ENCODE measurements at places on chromosomes 12 and 14.

GRCh38 chr14:20797164-20797563, 5.5 kb downstream of the RNASE1 start:
- no peak for DNase-seq
- peaks cover 6% of the 10 kb centered on the region for H3K27me3 ChIP-seq
- H3K27ac ChIP-seq = no peak overlapping the region
- H3K4me1 ChIP-seq = peaks cover 38% of the 10 kb centered on the region
- H3K36me3 ChIP-seq = peaks cover 8% of the 10 kb centered on the region

DNA sequence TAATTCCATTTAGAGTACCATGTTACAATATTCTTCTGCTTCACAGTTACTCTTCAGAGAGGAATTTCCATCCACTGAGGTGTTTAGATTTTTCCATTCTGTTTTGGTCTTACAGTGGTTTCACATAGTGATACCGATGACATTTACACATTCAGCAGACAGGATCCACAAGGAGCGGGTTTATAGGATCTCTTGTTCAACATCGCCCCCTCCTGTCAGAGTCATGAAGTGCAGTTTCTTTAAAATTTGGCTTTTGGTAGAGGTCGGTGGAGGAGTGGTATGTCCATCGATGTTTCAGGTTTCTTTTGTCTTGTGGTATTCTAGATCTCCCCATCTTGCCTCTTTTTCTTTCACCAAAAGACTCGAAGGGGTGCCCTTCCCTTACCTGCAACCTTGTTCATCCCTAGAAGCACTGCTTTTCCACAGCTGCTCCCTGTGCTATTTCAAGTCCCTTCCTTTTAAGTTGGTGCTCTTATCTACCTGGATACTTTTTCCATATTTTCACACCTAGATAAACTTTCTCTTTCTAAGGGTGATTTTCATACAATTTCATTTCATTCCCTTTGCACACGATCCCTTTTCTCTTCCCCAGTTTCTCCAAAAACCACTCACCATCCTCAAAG, 181.3 kb downstream of the ITPR2 start:
- peak; percentile 76 for DNase-seq
- H3K4me1 ChIP-seq = peaks cover 3% of the 10 kb centered on the region
- no peak overlapping the region for H3K27ac ChIP-seq
- H3K36me3 ChIP-seq = peaks cover 22% of the 10 kb centered on the region

DNA sequence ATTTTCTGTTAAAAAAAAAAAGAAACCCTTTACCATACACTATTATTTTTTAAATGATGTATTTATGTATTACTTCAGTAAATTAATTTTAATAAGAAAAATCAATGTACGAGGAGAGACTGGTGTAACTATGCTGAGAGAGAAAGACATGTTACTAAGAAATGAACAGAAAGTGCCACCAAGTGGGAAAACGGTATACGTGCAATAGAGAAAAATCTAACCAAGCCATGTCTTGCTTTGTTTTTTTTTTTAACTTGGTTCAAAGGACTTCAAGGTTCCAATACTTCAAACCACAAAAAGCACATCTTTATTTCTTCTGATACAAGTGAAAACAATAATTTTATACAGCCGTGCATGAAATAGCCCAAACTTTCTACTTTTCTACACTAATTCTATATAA, 22.9 kb downstream of the NDUFA12 start:
- H3K4me3 ChIP-seq = no peak overlapping the region
- no peaks in the 10 kb centered on the region for H3K4me1 ChIP-seq
- H3K27ac ChIP-seq = no peak overlapping the region
- H3K36me3 ChIP-seq = peaks cover 4% of the 10 kb centered on the region
- no peaks in the 10 kb centered on the region for H3K27me3 ChIP-seq

DNA sequence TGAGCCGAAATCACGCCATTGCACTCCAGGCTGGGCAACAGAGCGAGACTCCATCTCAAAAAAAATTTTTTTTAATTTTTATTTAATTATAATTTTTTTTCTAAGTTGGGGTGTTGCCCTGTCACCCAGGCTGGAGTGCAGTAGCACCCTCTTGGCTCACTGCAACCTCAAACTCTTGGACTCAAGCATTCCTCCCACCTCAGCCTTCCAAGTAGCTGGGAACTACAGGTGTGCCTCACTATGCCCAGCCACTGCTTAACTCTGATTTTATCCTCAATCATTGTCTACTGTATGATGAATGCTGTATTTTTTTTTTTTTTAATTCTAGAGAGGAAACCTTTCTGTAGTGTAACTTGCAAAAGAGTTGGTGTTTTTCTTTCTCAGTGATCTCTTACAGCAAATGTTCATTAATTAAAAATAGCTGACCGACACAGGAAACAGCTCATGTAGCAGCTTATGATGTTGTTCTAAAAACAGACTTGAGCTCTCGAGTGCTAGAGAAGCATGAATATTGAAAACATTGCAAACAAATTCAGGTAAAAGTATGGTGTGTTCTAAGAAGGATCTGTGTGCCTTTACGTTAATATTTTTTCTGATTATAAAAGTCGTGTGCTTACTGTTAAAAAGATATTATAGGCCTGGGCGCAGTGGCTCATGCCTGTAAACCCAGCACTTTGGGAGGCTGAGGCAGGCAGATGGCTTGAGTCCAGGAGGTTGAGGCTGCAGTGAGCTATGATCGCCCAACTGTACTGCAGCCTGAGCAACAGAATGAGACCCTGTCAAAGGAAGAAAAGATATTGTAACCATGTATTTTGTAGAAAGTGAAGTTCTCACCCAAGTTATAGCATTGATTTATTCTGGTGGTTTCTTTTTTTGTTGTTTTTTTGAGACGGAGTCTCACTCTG, 68.9 kb downstream of the FGD4 start:
- no peak overlapping the region for H3K4me3 ChIP-seq
- no peak overlapping the region for H3K27ac ChIP-seq
- peaks cover 8% of the 10 kb centered on the region for H3K27me3 ChIP-seq
- no peak for DNase-seq
- no peaks in the 10 kb centered on the region for H3K4me1 ChIP-seq

DNA sequence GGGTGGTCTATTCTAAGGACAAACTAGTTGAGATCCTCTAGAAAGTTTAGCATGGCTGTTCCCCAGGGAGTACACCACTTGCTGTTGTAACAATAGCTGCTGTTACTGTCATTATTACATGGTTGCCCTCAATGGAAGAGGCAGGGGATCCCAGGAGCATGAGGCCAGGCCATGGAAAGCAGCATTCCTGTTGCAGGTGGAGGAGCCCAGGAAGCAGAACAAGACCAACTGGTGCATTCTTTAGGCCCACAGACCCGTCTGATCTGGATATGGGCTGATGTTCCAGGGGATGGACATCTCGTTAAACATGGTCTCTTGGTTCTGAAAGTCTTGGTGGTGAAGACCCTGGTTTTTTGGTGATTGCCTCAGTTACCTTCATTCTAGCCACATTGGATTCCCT, 109.2 kb upstream of the WSCD2 start:
- H3K27me3 ChIP-seq = no peaks in the 10 kb centered on the region
- no peaks in the 10 kb centered on the region for H3K4me1 ChIP-seq
- no peaks in the 10 kb centered on the region for H3K36me3 ChIP-seq
- no peak overlapping the region for H3K4me3 ChIP-seq
- H3K27ac ChIP-seq = no peak overlapping the region
- DNase-seq = no peak

DNA sequence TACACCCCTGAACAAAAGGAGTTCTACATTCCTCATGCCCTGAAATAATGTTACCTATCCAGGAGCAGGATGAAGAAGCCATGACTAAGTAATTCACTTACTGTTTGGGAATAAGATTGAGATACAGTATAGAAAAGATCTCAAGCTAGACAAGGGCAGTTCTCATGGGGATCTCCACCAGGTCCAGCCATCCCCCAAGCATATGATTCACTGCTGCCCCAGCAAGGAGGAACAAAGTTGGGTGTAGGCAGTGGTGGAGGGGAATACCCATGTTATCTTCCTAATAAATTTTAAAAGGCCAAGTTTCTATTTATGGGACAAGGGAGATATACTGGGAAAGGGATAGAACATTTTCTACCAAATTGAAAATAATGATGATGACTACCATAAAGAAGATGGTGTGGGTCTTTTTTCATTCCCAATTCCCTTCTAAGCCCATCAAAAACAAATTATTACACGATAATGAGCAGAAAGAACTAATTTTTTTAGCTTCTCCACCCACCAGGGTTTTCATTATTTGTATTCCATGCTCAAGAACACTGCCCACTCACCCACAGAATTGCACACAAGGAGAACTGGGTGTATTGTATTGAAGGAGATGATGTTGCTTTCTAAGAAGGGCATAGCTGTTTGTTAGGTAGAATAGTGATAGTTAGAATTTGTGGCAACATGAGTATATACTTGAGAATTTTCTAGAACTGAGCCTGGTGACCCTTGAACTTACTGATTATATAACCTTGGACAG, 204.6 kb downstream of the BTG1 start:
- H3K4me1 ChIP-seq = no peaks in the 10 kb centered on the region
- H3K27me3 ChIP-seq = no peaks in the 10 kb centered on the region
- DNase-seq = no peak
- H3K27ac ChIP-seq = no peak overlapping the region
- no peak overlapping the region for H3K4me3 ChIP-seq

- H3K27ac ChIP-seq = no peak overlapping the region
- H3K4me3 ChIP-seq = no peak overlapping the region
- H3K27me3 ChIP-seq = peaks cover 2% of the 10 kb centered on the region
Measured at GRCh38 chr12:133256321-133256720, 20.6 kb upstream of the ANHX start.

DNA sequence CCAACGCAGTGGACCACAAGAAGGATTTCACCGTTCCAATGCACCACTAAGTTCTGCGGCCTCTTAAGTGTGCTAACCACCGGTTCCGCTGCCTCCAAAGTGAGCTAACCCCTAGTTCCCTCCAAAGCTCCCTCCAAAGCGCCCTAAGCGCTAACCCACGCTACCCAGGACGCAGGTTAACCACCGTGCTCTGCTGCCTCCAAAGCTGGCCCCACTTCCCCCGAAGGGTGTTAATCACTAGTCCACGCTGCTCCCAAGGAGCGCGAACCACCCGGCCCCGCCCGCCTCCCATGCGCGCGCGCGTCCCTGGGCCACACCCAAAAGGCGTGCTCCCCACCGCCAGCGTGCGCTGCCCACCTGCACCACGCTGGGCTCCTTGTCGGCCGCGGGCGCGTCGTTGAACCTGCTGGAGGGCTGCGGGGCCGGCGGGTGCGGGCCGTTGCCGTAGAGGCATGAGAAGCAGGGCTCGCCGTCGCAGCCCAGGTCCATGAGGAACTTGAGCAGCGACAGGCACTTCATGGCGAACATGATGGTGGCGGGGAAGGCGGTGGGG, 11.7 kb downstream of the FAM181A start:
- peaks cover 3% of the 10 kb centered on the region for H3K27me3 ChIP-seq
- no peak for DNase-seq
- H3K4me3 ChIP-seq = no peak overlapping the region
- H3K4me1 ChIP-seq = no peaks in the 10 kb centered on the region
- H3K36me3 ChIP-seq = no peaks in the 10 kb centered on the region

DNA sequence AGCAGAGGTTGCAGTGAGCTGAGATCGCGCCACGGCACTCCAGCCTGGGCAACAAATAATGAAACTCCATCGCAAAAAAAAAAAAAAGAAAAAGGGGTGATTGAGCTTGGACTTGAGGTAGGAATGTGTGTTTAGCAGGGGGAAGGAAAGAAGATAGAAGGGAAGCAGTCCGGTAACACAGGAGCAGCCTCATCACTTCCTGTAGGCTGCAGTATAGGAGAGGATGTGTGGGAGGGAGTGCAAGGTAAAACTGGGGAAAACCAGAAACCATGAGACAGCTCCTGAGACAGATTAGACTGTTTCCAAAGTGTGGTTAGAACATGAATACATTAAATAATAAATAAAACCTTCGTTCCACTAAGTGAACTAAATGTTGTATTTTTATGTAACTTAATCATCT, 49.2 kb downstream of the FGD4 start:
- H3K36me3 ChIP-seq = no peaks in the 10 kb centered on the region
- H3K27me3 ChIP-seq = peaks cover 5% of the 10 kb centered on the region
- H3K4me1 ChIP-seq = peaks cover 61% of the 10 kb centered on the region

DNA sequence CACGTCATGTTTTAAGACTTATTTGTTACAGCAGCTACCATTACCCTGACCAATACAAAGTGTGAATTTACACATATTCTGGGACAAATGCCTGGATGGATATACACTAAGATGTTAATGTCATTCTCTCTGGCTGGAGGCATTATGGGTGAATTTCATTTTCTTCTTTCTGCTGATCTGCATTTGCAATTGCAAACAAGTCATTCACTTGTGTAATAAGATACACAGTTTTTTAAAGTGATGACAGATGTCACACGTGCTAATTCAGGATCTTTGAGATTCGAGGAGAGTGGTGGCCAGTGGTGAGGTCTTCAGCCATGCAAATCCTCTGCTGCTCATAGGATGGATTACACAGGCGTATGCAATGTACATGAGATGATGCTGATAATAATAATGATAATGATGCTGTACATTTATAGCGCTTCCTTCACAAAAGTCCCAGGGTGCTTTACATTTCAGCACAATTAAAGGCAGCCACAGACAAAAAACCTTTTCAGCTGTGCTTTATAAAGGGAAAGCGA, 155.9 kb upstream of the NOS1 start:
- H3K36me3 ChIP-seq = no peaks in the 10 kb centered on the region
- no peak for DNase-seq
- H3K27me3 ChIP-seq = no peaks in the 10 kb centered on the region
- no peak overlapping the region for H3K4me3 ChIP-seq
- no peak overlapping the region for H3K27ac ChIP-seq

DNA sequence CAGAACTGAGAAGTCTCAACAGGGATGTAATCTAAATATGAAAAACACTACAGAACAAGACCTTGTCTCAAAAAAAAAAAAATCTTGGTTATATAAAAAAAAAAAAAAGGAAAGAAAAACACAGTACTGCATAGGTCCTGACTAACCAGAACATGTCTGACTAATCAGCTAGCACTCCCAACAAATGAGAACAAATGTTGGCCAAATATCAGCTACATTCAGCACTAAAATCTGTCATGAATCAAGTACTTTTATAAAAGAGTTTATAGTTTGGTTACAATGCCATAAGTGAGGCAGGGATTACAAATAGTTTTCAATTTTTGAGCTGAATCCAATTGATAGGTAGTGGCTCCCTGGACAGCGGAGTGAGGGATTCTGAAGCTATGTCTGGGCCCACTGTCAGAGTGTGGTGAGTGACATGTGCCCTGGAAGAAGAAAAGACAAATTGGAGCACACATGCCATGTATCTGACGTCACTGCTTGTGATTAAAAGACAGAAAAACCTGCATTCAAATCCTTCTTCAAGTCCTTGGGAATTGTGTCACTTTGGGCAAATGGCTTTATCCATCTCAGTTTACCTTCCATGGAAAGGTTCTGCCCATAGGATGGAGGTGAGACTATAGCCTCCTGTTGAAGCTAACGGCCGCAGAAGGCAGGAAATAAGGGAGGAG, 5.6 kb upstream of the FAM234B start:
- DNase-seq = no peak
- H3K27me3 ChIP-seq = peaks cover 6% of the 10 kb centered on the region
- H3K4me1 ChIP-seq = peaks cover 6% of the 10 kb centered on the region
- no peak overlapping the region for H3K27ac ChIP-seq

DNA sequence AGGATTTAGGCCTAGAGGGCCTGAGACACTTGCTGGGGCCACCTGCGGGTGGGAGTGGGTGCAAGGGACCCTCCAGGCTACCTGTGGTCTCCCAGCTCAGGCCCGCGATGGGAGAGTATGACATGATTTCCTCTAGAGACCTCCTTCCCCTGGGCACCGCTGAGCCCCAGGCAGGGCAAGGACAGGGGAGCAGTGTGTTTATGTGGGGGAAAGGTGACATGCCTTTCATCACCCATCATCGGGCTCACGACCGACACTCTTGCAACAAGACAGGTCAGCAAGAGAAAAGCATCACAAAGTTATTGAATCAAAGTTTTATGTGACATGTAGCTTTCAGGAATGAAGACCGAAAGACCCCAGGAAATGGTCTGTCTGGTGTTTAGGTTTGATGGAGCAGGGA, 19.9 kb downstream of the SH2B3 start:
- H3K4me3 ChIP-seq = peak overlapping the region; percentile 31
- peaks cover 19% of the 10 kb centered on the region for H3K36me3 ChIP-seq
- DNase-seq = no peak
- peaks cover 53% of the 10 kb centered on the region for H3K4me1 ChIP-seq

Data from endothelial cell (in vitro differentiated cells).